Activated CD4-positive, alpha-beta memory T cell treated with anti-CD3 and anti-CD28 coated beads for 36 hours (primary cell): ENCODE measurements at places on chromosomes 2 and 18. TPM values are rescaled to one million over a fixed set of nuclear protein-coding genes. Genes with fewer than 3 reads are reported as not detected.

- H3K27me3 ChIP-seq, result no peaks in the 10 kb centered on the region
- peak overlapping the region; percentile 44 for H3K27ac ChIP-seq
- peak overlapping the region; percentile 3 for H3K4me3 ChIP-seq
- no peak for DNase-seq
These were observed 75.3 kb downstream of the BABAM2 start for GRCh38 chr2:27965841-27966240.

CKAP2L gene
- total RNA-seq, result 46.1 TPM

SPDYA gene
- 0.92 TPM for total RNA-seq

GRCh38 chr2:58569475-58570185 lies 328.5 kb upstream of the FANCL start:
- H3K4me1 ChIP-seq, result no peaks in the 10 kb centered on the region
- H3K27ac ChIP-seq, result no peak overlapping the region
- peak; percentile 22 for DNase-seq
- H3K36me3 ChIP-seq, result no peaks in the 10 kb centered on the region
- H3K4me3 ChIP-seq, result no peak overlapping the region

DNA sequence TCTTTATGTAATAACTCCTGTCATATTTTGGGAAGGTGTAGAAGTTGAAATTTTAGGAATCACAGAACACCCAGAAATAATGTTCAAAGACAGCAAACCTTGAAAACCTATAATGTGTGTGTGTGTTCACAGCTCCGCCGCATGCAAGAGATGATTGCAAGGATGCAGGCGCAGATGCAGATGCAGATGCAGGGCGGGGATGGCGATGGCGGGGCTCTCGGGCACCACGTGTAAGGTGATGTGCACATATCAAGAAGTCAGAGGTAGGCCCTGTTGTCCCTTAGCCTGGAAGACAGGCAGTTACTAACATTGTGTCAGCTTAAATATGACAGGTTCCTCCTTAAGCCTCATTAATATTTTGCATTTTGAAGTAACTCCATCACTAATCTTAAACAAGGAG lies 6.1 kb upstream of the FARP2 start:
- peaks cover 17% of the 10 kb centered on the region for H3K4me1 ChIP-seq
- H3K4me3 ChIP-seq, result no peak overlapping the region
- DNase-seq, result no peak

MC5R gene
- not detected for total RNA-seq

DNA sequence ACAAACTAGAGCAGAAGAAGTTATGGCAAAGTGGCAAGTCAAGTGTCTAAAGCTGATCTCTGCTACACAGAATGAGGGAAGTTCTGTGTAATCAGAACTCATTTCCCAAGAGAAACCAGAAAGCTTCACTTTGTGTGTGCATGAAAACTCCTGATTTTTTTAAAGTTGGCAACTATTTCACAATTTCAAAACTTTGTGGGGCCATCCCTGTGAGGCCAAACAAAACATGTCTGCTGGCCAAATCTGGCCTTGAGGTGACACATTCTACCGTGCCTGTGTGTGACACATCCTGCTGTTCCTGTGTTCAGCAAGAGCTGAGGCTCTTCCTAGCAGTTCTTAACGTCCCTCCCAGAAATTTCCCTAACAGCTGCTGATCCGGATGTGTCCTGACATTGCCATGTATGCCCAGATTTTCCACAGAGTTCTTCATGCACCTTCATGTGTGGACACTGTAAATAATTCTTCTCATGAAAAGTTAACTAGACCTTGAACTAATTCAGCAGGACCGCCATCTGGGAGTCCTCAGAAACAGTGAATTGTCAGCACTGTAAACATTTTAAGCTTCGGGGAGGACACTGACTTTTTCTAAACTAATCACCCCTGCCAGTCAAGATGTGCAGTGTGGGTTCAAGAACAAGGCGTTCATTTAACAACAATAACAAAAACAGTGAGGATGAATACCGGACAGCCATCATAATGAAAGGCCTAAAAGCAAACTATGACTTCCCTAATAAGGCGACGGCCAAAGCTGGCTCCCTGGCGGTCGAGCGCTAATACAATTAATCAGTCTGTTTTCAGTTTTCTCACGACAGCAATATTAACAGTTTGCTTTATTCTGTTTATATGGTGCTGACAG lies 99.0 kb downstream of the PLEKHM3 start:
- no peaks in the 10 kb centered on the region for H3K36me3 ChIP-seq
- no peak overlapping the region for H3K4me3 ChIP-seq
- no peak overlapping the region for H3K27ac ChIP-seq
- no peaks in the 10 kb centered on the region for H3K27me3 ChIP-seq

ANKRD53 gene
- not detected for total RNA-seq

DNA sequence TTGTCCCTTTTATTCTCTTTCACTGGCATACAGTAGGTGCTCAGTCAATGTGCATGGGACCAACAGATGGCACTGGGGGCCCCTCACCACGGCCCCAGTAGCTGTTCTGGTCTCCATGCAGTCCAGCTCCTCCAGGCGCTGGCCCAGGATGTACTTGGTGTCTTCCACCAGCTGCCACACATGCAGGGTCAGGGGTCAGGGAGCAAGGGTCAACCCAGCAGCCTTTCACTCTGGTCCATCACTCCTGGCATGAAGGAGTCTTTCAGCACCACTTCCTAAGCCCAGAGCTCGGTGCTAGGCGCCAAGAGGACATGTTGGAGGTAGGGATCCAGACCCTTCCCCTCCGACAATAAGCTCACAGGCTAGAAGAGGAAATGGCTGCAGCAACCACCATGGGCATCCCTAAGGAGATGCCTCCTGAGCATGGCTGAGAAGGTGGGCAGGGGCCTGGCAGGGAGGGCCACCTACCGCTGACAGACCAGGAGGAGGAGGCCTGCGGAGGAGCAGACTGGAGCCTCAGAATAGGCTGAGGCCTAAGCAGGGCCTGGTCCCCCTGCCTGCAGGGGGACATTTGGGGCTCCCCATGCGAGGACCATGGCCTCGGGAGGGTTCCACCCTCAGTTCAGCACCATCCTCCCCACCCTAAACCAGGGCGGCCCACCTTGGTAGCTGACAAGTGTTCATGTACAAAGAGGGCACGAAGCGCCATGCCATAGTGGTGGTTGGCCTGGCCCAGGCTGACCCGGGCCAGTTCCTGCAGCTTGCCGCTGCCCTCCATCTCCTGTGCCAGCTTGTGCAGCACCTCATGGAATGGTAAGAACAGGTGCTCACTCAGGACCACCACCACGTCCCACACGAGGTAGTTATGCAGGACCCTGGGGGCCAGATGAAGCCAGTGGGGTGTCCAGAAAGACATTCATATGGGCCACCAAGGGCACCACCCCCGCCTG lies 10.2 kb downstream of the ALPG start:
- peaks cover 24% of the 10 kb centered on the region for H3K4me1 ChIP-seq
- DNase-seq, result no peak
- H3K36me3 ChIP-seq, result no peaks in the 10 kb centered on the region
- no peak overlapping the region for H3K4me3 ChIP-seq
- no peak overlapping the region for H3K27ac ChIP-seq
- H3K27me3 ChIP-seq, result peaks cover 34% of the 10 kb centered on the region

- no peak overlapping the region for H3K27ac ChIP-seq
- peaks cover 1% of the 10 kb centered on the region for H3K27me3 ChIP-seq
- DNase-seq, result no peak
- H3K4me1 ChIP-seq, result no peaks in the 10 kb centered on the region
These were observed 78.6 kb upstream of the CSRNP3 start for GRCh38 chr2:165390875-165391274.

DNA sequence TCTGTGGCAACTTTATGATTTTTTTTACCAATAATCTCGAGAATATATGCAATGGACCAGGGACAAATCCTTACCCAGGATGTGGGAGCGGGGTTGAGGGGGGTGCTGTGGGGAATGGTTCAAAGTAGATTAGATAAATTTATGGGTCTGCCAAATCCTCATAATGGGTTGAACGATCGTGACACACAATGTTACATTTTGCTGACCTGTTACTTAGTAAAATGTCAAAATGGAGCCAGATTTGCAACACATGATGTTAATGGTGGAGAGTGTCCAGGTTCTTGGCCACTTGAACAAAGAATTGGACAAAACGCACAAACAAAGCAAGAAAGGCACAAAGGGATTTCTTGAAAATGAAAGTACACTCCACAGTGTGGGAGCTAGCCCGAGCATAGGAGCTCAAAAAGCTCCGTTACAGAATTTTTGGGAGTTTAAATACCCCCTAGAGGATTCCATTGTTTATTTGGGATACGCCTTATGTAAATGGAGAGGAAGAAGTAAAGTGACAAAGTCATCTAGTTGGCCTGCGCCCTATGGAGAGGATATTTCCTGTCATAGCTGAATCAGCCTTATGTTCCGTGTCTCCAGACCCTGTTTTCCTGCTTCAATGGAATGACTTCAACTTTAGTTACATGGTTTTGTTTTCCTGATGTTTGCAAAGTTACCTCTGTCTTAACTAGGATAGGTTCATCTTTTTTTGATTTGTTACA lies 776.0 kb downstream of the DCC start:
- no peak overlapping the region for H3K27ac ChIP-seq
- no peaks in the 10 kb centered on the region for H3K27me3 ChIP-seq
- H3K4me1 ChIP-seq, result no peaks in the 10 kb centered on the region
- H3K36me3 ChIP-seq, result no peaks in the 10 kb centered on the region

DNA sequence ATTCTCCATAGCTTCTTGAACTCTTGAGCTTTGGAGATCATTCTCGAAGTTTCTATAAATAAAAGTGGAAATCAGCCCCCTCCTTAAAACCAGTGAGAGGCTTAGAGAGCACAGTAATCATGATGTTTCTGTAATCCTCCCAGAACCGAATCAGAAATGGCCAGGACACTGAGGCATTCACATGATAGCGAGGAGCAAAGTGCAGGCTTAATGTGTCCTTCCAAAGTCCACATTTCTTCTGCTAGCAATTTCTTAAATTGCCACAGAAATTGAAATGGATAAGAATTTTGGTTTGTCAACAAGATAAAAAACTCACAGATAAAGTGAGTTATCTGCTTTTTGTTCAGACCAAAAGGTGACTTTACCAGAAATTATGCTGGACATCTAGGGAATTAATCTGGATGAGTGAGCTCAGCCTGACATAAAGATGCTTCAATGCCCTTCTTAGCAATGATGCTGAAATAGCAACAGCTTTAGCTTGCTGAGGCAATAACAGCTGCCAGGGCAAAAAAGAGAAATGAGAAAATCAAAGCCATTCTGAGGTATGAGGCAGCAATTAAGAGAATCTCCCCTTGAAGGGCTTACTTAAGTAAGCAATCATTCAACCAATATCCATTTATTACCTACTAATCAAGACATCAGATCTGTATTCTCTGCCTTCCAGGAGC lies 82.4 kb upstream of the PHLPP1 start:
- H3K27ac ChIP-seq, result no peak overlapping the region
- no peak for DNase-seq
- H3K4me1 ChIP-seq, result peaks cover 3% of the 10 kb centered on the region
- H3K27me3 ChIP-seq, result peaks cover 17% of the 10 kb centered on the region
- no peak overlapping the region for H3K4me3 ChIP-seq

GRCh38 chr2:108403494-108403893 lies 25.7 kb downstream of the SULT1C4 start:
- peaks cover 7% of the 10 kb centered on the region for H3K27me3 ChIP-seq
- no peak overlapping the region for H3K27ac ChIP-seq
- no peak for DNase-seq
- H3K4me3 ChIP-seq, result no peak overlapping the region
- H3K4me1 ChIP-seq, result no peaks in the 10 kb centered on the region

DNA sequence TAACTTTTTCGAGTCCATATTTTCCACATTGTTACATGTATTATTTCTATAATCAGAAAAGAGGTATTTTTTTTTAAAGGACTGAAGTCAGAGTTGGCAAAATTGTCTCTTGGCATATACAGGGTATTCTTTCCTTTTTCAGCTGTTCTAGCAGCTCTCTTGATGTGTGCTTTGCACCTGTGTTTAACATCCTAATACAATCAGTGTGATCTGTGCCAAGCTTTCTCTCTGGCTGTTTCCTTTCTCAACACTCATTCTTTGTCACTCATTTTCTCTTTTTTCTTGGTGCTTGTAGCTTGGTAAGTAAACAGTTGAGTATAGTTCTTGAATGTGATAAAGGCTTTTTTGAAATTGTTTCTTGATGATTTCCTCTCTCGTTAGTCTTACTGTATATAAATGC lies 9.2 kb downstream of the RNMT start:
- H3K4me1 ChIP-seq, result peaks cover 7% of the 10 kb centered on the region
- H3K36me3 ChIP-seq, result peaks cover 53% of the 10 kb centered on the region
- H3K27me3 ChIP-seq, result no peaks in the 10 kb centered on the region
- DNase-seq, result no peak
- no peak overlapping the region for H3K4me3 ChIP-seq
- no peak overlapping the region for H3K27ac ChIP-seq

EMILIN1 gene
- 0.51 TPM for total RNA-seq

DSG2 gene
- total RNA-seq, result 0.19 TPM

DNA sequence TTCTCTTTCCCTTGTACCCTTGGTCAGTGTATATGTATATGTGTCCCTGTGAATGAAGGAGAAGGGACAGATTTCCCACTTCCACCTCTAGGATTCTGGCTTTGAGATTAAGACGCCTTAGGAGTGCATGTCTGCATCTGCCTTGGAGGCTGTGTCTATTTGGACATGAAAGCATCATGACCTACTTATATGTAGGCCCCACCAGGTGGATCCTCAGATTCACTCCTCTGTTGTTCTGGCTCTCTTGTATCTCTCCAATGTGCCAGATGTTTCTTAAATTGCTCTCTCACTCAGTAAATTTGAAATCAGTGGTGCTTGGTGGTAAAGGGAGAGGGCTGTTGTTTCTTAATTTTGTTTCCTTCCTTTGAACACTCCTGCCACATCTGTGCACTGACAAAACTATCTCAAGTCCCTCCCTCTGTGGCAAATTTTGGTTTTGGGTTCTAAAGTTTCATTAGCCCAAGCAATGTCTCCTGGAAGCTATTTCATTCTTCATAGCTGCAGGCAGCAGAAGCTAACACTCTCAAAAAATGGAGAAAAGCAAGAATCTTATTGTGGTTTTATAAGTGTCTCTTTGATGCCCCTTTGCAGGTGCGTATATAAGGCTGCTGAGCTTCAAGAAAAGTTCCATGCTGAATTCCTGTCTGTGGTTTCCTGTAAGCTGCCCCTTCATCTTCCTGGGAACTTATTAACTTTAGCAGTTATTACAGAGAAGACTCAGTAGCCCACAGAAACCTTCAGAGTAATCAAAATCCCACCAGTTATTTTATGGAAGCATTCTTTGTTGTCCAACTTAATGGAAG lies 179.7 kb upstream of the SETBP1 start:
- DNase-seq, result no peak
- H3K27ac ChIP-seq, result no peak overlapping the region
- no peaks in the 10 kb centered on the region for H3K36me3 ChIP-seq
- H3K27me3 ChIP-seq, result no peaks in the 10 kb centered on the region
- no peak overlapping the region for H3K4me3 ChIP-seq
- no peaks in the 10 kb centered on the region for H3K4me1 ChIP-seq

NT5C1B gene
- not detected for total RNA-seq

KLHL41 gene
- total RNA-seq, result 0.55 TPM
